ENCODE measurements at places on chromosomes 7 and 10. TPM values are rescaled to one million over a fixed set of nuclear protein-coding genes. Genes with fewer than 3 reads are reported as not detected.

The MYOZ1 gene
- not detected for total RNA-seq

The BAIAP2L1 gene
- 9.6 TPM for total RNA-seq

The UNCX gene
- total RNA-seq: not detected

The DPYSL4 gene
- 22.3 TPM for total RNA-seq

The GALNT17 gene
- 0.03 TPM for total RNA-seq

DNA sequence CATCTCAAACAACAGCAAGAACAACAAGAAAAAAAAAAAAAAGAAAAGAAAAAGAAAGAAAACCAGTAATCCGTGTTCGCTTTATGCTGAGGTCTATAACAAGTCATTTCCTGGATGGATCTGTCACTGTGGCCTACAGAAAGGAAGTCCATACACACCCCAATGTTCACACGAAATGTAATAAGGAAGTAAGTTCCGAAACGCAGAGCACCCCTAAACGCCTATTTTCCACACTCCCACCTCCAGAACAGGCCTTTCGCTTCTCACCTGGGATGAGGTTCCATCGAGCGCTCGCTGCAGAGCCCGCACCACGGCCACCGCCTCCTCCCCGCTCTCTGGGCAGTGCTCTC, 735 bp downstream of the ZNF394 start:
- no peak for DNase-seq

- no peak for DNase-seq
Observed at GRCh38 chr10:1301143-1301542, 245.0 kb downstream of the WDR37 start.

GRCh38 chr7:133518718-133519117, 265.8 kb downstream of the EXOC4 start:
- DNase-seq: no peak

- DNase-seq: no peak
Observed at GRCh38 chr7:100584054-100584682, 1.8 kb downstream of the LRCH4 start.

DNA sequence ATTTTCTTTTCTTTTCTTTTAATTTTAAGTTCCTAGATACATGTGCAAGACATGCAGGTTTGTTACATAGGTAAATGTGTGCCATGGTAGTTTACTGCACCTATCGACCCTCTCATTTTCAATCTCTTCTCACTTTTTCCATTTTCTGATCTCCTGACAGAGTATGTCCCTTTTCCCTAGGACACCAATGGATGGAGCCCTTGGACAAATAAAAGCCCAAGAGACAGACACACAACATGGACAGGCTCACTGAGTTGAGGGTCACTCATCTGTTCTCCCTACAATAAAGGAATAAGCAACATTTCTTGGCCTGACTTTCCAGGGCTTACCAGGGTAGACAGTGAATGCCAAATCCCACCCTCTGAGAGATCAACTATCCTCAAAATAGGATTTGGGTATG, 15.2 kb upstream of the UBE2D1 start:
- DNase-seq: no peak

Data from MG63 (cell line).